ENCODE measurements at places on chromosomes 5 and 9. TPM values are rescaled to one million over a fixed set of nuclear protein-coding genes. Genes with fewer than 3 reads are reported as not detected.
A peak's percentile ranks its signal among the peaks of the same experiment; 100 is the strongest.

The ENHO gene
- total RNA-seq = under 0.01 TPM

The ARID3C gene
- under 0.01 TPM for total RNA-seq

The PCDHGB7 gene
- 13.6 TPM for total RNA-seq

The GMCL2 gene
- total RNA-seq = under 0.01 TPM

The BARX1 gene
- total RNA-seq = not detected

The IFNK gene
- total RNA-seq = not detected

The CCDC171 gene
- total RNA-seq = 4.6 TPM

The SOWAHA gene
- total RNA-seq = 0.17 TPM

DNA sequence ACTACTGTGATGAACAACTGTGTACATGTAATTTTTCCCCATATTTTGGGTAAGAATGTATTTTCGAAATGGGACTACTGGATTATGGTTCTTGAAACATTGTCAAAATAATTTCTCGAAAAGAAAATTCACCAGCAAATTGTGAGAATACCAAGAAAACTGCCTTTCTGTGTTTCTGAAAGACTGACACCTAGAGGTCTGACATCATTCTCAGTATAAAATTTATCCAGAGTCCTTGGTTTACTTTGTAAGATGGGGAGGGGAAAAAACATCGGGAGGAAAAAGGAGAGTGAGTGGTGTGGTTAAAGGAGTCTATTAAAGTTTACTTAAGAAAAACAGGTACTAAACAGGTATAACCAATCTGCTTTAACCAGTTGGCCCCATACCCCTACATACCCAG lies 149.2 kb downstream of the CEP120 start:
- H3K4me3 ChIP-seq = no peak overlapping the region
- no peaks in the 10 kb centered on the region for H3K4me1 ChIP-seq

- no peaks in the 10 kb centered on the region for H3K36me3 ChIP-seq
- no peak overlapping the region for H3K27ac ChIP-seq
- DNase-seq = no peak
- H3K4me1 ChIP-seq = no peaks in the 10 kb centered on the region
These were observed 188.0 kb downstream of the HCN1 start for GRCh38 chr5:45508135-45508534.

GRCh38 chr9:134707031-134707680 lies 65.6 kb downstream of the COL5A1 start:
- H3K27me3 ChIP-seq = no peaks in the 10 kb centered on the region
- peaks cover 14% of the 10 kb centered on the region for H3K4me1 ChIP-seq
- H3K27ac ChIP-seq = peak overlapping the region; percentile 70
- DNase-seq = peak; percentile 76

- peak; percentile 9 for DNase-seq
- no peak overlapping the region for H3K27ac ChIP-seq
- H3K4me3 ChIP-seq = no peak overlapping the region
- H3K36me3 ChIP-seq = no peaks in the 10 kb centered on the region
- H3K4me1 ChIP-seq = peaks cover 16% of the 10 kb centered on the region
These were observed 36.7 kb downstream of the MRPS27 start for GRCh38 chr5:72283358-72283757.

GRCh38 chr5:14364576-14365472 lies 216.8 kb upstream of the OTULINL start:
- DNase-seq = no peak
- H3K36me3 ChIP-seq = peaks cover 40% of the 10 kb centered on the region
- no peaks in the 10 kb centered on the region for H3K4me1 ChIP-seq
- H3K4me3 ChIP-seq = no peak overlapping the region
- no peak overlapping the region for H3K27ac ChIP-seq
- no peaks in the 10 kb centered on the region for H3K27me3 ChIP-seq

GRCh38 chr5:102762095-102762534 lies 7.0 kb downstream of the PAM start:
- no peaks in the 10 kb centered on the region for H3K36me3 ChIP-seq
- peaks cover 14% of the 10 kb centered on the region for H3K4me1 ChIP-seq
- no peaks in the 10 kb centered on the region for H3K27me3 ChIP-seq
- DNase-seq = peak; percentile 65

All from fibroblast of lung (primary cell).